RPMI8226 (cell line): ENCODE measurements at places on chromosomes 5 and 9.

DNA sequence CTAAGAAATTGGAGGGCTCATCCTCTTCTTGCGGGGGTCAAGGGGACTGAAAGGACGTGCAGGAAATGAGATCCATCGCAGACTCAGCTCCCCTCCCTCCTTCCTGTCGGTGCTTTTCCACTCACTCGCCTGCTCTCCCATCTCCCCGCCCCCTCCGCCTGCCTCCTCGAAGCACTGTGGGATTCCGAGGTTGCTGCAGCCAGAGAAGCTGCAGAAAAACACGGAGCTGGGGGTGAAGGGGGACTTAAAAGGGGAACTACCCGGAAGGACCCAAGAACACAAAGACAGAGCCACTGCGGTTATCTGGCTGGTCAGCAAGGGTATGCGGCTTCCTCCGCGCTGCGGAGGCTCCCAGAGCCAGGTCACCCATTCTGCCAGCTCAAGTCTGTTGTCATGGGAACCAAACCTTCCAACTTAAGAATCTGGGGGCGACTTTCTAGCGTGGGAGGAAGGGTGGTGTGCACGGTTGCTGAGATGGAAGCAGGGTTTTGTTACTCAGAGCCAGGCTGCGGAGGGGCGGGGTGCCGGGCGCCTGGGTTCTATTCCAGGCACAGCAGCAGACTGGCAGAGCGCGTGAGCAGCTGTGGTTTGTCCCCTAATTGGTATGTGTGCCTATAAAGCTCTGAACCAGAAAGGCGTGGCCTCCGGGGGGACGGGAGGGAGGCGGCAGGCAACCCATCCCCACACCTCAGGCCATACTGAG is 24.9 kb downstream of the PCDHGC5 start:
- DNase-seq, result no peak

DNA sequence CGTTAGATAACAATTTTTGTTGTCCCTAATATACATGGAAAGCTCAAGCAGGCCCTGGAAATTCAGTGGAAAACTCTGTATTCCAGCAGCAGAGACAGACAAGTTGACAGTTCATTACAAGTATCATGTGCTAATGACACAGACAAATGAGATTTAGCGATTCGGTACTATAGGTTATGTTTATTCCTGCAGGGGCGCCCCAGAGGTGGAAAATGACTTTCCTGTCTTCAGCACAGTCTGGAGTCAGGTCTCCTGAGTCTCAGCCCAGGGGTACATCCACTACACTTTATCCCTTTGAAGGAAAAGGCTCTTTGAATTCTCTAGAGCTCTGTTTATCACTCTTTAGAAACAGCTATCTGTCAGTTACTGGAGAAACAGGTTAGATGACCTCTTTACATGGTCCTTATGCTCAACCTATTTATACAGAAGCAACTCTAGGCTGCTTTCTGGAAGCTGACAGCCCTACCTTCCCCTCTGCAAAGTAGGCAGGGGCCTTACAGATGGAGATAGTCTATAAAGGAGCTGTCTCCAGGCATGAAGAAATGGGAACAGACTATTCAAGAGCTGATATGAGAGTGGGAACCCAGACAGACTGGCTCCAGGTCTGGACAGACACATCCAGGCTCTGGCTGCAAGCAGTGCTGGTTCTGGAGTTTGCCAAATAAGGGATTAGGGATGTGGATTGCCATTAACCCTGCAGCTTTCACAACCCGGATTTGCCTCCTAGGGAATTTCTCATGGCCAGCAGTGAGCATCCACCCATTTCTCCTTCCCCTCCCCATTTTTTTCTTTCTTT is 7.2 kb upstream of the SLC31A2 start:
- DNase-seq, result no peak

DNA sequence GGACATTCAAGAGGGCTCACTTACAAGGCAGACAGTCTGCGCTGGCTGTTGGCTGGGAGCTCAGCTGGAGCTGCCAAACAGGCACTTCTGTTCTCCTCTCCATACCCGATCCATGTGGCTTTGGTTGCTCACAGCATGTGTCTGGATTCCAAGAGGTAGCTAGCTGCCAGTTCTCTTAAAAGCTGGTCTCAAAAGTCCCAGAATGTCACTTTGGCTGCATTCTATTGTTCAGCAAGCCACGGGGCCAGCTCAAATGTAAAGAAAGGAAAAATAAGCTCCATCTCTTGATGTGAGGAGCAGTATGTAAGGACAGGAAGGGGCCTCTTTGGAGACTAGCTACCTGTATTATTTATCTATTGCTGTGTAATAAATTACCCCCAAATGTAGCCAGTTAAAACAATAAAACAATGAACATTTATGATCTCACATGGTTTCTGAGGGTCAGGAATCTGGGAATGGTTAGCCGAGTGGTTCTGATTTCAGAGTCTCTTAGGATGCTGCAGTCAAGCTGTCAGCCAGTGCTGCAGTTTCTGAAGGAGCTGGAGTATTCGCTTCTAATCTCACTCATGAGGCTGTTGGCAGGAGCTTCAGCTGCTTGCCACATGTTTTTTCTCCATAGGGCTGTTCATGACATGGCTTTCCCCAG is 112.7 kb upstream of the CLINT1 start:
- DNase-seq, result no peak

GRCh38 chr9:22146604-22147003 is 137.5 kb upstream of the CDKN2B start:
- no peak for DNase-seq

- peak; percentile 41 for DNase-seq
Observed at GRCh38 chr9:3526997-3527940, 1.5 kb upstream of the RFX3 start.
